CD4-positive, alpha-beta T cell treated with Interleukin-21 for 1 hour (primary cell): ENCODE measurements at places on chromosomes 5 and 9.

- no peak for DNase-seq
These were observed 571.0 kb downstream of the PTPRD start for GRCh38 chr9:10041726-10042229.

GRCh38 chr5:24629798-24630197 lies 15.0 kb downstream of the CDH10 start:
- DNase-seq = no peak

GRCh38 chr9:89212171-89212570 lies 33.6 kb upstream of the SHC3 start:
- DNase-seq = no peak

GRCh38 chr5:146758938-146759337 lies 119.6 kb downstream of the PPP2R2B start:
- no peak for DNase-seq

DNA sequence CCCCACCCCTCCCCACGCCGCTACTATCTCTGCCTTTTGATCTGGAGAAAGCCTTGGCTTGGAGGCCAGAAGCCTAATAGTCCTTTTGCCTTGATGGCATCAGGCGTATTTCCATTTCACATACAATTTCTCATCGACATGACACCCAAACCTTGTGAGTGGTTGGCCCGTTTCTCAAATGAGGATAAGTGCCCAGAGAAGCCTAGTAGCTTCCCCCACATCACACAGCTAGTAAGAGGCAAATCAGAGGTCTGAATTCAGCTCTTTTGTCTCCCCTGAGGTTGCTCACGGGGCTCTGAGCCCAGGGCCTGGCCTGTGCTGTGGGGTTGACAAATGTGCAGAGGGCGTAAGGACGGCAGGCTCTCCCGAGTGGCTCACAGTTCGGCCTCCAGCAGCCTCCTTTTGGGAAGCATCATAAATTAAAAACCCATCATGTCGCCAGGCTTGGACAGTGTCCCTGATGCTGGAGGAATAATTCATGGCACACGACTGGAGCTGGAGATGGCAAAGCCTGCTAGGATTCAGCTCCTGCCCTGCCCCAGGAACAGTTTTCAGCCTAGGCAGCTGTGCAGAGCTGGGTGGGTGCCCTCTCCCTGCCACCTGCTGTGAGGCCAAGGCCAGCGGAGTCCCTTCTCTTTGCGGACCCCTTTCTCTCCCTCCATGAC lies 263.8 kb downstream of the NSG2 start:
- DNase-seq = no peak

DNA sequence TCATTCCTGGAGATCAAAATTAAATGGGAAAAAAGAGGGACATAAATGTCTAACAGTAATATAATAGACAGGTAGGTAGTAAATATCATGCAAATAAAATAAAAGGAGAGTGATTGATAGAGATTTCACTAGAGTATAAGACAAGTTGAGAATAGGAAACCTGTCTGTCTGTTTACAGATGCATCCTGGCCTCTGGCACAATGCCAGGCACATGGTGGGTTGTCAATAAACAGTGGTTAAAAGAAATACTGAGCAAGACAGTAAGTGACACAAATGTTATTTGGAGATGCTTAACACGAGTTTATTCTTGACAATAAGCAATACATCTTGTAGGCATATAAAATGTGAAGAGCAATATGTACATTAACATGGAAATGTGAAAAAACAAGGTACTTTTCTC lies 33.3 kb downstream of the RICTOR start:
- DNase-seq = no peak

GRCh38 chr9:72012646-72013045 lies 47.8 kb downstream of the C9orf57 start:
- DNase-seq = no peak

DNA sequence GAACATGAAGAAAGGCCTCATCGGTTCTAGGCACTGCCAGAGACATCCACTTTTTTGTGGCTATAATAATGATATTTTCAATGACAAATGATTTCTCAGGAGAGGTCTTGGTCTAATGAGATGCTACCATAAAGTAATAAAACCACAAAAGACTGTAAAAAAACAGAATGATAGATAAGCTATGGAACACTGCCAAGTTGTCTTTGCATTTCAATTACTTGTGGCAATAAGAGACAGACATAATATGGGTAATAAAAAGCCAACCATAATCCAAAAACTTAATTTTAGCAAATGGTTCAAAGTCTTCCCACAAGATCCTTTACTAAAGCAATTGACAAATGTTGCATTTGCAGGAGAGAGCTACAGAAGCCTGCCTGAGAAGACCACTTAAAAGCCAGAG lies 292.5 kb downstream of the ATPSCKMT start:
- DNase-seq = no peak

DNA sequence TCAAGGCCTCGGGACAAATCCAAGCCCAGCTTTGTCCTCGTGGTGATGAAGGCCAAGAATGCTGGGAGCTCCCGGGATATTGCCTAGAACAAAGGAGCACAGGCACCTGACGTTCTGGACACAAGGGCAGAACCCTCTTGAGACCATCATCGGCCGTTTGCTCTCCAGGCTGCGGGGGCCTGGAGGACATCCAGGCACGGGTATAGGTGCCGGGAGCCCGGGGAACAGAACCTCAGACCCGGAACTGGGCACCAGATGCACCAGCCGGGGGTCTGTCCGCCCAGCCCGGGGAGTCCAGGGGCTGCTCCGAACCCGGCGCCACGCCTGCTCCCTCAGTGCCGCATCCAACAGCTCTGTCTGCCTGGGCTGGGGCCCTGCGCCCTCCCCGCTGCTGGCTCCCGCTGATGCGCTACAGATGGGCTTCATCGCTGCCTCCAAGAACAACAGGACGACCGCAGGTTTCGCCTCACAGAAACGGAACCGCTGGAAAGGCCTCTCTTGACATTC lies 88.0 kb downstream of the ADAMTS2 start:
- DNase-seq = no peak

GRCh38 chr9:94945197-94946144 lies 219.0 kb downstream of the AOPEP start:
- no peak for DNase-seq

- DNase-seq = no peak
These were observed 510.9 kb downstream of the ZNF608 start for GRCh38 chr5:124235576-124235975.
